Panc1 (cell line): ENCODE measurements at places on chromosomes 7 and 10. TPM values are rescaled to one million over a fixed set of nuclear protein-coding genes. Genes with fewer than 3 reads are reported as not detected.

DNA sequence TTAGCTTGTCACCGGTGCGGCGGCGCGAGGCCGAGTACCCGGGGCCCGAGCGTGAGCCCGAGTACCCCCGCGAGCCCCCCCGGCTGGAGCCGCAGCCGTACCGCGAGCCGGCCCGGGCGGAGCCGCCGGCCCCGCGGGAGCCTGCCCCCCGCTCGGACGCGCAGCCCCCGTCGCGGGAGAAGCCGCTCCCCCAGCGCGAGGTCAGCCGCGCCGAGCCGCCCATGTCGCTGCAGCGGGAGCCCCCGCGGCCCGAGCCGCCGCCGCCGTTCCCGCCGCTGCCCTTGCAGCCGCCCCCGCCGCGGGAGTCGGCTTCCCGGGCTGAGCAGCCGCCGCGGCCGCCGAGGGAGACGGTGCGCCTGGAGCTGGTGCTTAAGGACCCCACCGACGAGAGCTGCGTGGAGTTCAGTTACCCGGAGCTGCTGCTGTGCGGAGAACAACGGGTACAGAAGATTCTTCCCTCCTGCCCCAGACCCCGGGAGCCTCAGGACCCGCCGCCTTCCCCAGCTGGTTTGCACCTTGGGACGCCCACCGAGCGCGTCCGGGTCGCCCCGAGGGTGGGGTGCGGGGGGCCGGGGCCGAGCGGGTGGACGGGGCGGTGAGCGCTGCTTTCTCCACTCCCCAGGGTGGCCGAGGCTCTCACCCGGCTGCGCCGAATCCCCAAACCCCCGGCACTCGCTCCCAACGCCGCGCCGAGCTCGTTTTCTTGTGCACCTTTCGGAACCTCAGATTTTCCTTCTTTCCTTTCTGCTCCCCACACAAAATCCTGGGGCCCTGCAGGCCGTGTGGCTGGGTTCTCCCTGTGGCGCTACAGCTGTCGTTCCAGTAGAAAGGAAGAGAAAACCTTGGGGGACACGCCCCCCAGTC is 708 bp downstream of the UBN2 start:
- peak overlapping the region; percentile 87 for H3K4me3 ChIP-seq
- no peak for DNase-seq
- peak overlapping the region; percentile 84 for H3K27ac ChIP-seq
- H3K4me1 ChIP-seq, result peaks cover 11% of the 10 kb centered on the region
- peaks cover 4% of the 10 kb centered on the region; the same call in 1 of the 2 replicates for H3K27me3 ChIP-seq

GRCh38 chr10:85613391-85613790 is 753.2 kb downstream of the GRID1 start:
- H3K4me1 ChIP-seq, result no peaks in the 10 kb centered on the region
- H3K4me3 ChIP-seq, result no peak overlapping the region
- H3K27me3 ChIP-seq, result no peaks in the 10 kb centered on the region

DNA sequence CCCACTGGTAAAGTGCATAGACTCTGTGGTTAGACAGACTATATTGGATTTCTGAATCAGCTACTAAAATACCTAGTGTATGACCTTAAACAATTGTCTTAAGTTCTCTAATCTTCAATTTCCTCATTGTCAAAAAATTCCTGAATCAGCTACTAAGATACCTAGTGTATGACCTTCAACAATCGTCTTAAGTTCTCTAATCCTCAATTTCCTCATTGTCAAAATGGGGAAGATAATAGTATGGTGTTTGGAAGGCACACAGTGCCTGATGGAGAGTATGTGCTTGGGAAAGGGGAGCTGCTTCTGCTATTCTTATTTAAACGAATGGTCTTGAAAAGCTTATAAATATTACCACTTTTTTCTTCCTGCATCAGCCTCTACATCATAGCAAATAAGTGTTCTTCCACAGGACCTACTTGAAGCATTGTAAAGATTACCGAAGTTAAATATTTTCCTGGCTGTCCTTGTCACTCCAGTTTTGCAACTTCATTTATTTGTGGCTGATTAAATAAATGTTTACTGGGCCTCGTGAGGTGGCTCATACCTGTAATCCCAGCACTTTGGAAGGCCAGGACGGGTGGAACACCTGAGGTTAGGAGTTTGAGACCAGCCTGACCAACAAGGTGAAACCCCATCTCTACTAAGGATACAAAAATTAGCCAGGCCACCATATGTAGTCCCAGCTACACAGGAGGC is 64.4 kb upstream of the ITGA8 start:
- H3K27me3 ChIP-seq, result no peaks in the 10 kb centered on the region
- H3K4me3 ChIP-seq, result no peak overlapping the region
- H3K36me3 ChIP-seq, result no peaks in the 10 kb centered on the region; the same call in 1 of the 2 replicates
- H3K4me1 ChIP-seq, result no peaks in the 10 kb centered on the region
- no peak for DNase-seq

- no peak for DNase-seq
- H3K36me3 ChIP-seq, result no peaks in the 10 kb centered on the region
- no peak overlapping the region for H3K4me3 ChIP-seq
Measured at GRCh38 chr7:683526-684205, 42.8 kb upstream of the DNAAF5 start.

DNA sequence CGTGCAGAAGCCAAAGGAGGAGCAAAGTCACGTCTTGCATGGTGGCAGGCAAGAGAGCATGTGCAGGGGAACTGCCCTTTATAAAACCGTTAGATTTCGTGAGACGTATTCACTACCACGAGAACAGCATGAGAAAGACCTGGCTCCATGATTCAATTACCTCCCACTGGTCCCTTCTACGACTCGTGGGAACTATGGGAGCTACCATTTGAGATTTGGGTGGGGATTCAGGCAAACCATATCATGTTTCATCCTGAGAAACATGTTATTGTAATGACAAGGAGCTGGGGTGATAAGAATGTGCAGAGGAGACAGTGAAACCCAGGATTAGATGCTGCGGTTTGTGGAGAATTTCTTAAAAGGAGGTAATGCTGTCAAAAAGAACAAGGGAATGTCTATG is 34.0 kb downstream of the THNSL1 start:
- H3K4me1 ChIP-seq, result no peaks in the 10 kb centered on the region
- no peak overlapping the region for H3K27ac ChIP-seq
- no peaks in the 10 kb centered on the region for H3K36me3 ChIP-seq
- no peak for DNase-seq
- H3K4me3 ChIP-seq, result no peak overlapping the region
- no peaks in the 10 kb centered on the region; the same call in 1 of the 2 replicates for H3K27me3 ChIP-seq

- no peaks in the 10 kb centered on the region for H3K36me3 ChIP-seq
- H3K4me1 ChIP-seq, result no peaks in the 10 kb centered on the region
- H3K27me3 ChIP-seq, result no peaks in the 10 kb centered on the region
- H3K4me3 ChIP-seq, result no peak overlapping the region
Measured at GRCh38 chr10:44261296-44261695, 123.6 kb downstream of the CXCL12 start.

DNA sequence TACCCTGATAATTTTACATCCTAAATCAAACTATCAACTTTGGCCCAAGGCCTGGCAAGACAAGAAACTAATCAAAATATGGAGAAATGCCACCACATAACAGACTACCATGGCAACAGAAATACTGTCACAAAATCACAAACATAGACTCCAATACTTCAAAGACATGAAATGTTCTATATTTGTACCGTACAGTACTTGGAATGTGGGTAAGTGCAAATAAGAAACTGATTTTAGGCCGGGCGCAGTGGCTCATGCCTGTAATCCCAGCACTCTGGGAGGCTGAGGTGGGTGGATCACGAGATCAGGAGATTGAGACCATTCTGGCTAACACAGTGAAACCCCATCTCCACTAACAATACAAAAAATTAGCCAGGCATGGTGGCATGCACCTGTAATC is 9.2 kb downstream of the TNPO3 start:
- no peak overlapping the region for H3K27ac ChIP-seq
- no peaks in the 10 kb centered on the region for H3K27me3 ChIP-seq
- DNase-seq, result no peak
- peaks cover 6% of the 10 kb centered on the region for H3K4me1 ChIP-seq
- no peak overlapping the region for H3K4me3 ChIP-seq

DNA sequence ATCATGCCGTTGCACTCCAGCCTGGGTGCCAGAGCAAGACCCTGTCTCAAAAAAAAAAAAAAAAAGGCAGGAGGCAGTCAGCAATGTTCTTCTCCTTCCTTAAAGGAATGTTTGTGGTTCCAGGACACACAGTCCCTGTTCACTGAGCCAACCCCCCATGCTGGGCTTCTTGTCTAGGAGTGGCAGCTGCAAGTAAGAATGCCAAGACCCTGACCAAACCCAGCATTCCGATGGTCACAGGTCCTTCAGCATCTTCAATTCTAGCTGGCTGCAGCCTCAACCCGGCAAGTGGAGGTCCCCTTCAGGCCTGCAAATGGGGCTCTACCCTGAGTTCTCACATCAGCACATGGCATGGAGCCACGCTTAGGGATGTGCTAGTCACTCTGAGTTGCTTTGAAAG is 38.2 kb upstream of the CUX1 start:
- no peak overlapping the region for H3K4me3 ChIP-seq
- H3K36me3 ChIP-seq, result no peaks in the 10 kb centered on the region
- H3K27ac ChIP-seq, result no peak overlapping the region
- H3K4me1 ChIP-seq, result no peaks in the 10 kb centered on the region

DNA sequence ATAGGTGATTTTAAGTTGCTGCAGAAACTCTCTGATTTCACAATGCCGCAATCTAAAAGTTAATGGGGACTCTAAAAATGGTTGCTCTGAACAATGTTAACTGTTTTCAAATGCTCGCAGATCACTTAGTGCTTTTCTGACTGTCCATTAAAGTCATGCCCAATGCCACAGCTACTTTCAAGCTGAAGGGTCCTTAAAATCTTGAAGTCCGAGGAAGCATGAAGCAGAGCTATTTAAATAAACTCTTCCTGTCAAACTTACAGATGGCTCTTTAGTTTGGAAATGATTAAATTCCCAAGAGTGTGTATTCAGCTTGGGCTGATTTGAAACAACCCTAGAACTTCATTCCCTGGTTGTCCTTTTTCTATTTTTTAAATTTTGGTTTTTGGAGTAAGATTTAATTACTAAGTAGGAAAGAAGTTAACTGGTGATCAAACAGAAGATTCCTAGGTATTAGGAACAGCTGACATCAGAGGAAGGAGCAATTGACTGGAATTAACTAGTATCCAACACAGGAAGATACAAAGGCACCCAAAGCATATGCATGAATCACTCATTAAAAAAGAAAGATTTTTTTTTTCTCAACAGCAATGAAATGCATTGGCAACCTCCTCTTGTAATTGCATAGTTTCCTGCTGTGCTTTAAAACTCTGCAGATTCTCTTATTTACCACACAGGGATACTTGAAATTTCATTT is 105.1 kb downstream of the NRP1 start:
- H3K36me3 ChIP-seq, result 0 out of 2 replicates have a peak, but pooled peaks cover 3% of the 10 kb centered on the region
- DNase-seq, result no peak
- no peak overlapping the region for H3K4me3 ChIP-seq
- peaks cover 17% of the 10 kb centered on the region for H3K4me1 ChIP-seq
- H3K27ac ChIP-seq, result peak overlapping the region; percentile 71
- no peaks in the 10 kb centered on the region for H3K27me3 ChIP-seq

DNA sequence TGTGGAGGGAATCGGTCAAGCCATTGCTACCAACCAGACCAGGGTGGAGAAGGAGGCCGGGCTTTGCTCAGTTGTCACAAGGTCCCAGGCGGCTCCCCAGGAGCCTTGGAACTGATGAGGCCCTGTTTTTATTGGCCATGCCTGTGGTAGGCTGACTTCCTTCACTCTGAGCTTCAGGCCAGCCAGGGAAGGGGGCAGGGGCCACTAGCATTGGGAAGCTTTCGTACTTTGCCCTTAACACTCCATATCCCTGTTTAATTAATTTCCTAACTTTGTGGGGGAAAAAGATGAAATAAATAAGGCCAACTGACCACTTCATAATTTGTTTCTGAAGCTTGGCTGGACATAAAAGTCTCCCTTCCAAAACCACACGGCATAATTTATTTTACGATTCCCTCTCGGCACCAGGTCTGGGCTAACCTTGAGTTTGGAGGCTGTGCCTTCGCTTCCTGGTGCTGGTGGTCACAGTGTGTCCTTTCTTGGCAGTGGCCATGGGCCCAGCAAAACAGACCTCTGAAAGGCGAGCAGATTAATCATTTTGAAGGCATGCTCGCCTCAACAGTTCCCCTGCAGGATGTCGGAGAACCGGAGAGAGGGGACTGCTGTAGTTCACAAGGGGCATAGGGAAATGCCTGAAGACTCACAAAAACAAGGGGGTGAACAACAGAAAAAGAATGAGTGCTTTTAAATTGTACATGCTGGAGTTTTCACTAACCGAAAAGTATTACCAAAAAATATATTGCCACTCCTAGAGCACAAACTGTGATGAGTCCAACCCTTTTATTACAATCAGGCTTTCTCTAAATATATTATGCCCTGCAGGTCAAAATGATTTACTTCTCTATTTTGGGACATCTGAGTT is 966.0 kb downstream of the LRMDA start:
- no peak for DNase-seq
- H3K4me3 ChIP-seq, result no peak overlapping the region
- H3K4me1 ChIP-seq, result no peaks in the 10 kb centered on the region
- H3K27me3 ChIP-seq, result no peaks in the 10 kb centered on the region
- no peak overlapping the region for H3K27ac ChIP-seq

- H3K27me3 ChIP-seq, result peaks cover 2% of the 10 kb centered on the region; the same call in 1 of the 2 replicates
- H3K36me3 ChIP-seq, result no peaks in the 10 kb centered on the region
- no peak overlapping the region for H3K27ac ChIP-seq
- no peak for DNase-seq
Measured at GRCh38 chr10:45058992-45059561, 58.4 kb downstream of the ZNF22 start.

DNA sequence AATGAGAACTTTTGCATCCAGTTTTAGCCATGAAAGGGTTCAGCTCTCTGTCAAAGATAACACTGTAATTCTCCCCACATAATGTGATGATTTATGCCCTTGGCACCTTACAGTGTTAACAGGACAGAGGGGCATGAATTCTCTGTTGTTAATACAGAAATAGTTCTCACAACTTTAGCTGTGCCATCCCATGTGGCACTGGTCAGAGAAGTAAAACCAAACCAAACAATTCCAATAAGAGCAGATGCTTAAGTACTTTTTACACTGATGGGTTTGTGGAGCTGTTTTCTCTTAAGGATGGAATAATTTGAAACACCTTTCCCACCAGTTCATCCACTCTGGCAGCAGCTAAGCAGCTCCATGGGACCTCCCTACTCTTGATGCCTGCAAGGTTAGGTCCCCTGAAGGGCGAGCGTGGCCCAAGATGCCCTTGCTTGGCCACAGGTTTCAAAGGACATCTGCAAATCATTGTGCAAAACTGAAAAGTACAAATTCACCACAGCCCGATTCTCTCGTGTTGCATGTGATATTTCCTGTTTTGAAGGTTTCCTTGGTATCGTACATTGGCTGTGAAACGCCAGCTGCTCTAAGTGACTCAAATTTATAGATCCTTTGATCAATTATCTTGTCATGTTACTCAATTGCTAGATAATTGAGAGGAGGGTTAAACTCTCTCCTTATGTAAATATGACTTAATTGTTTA is 82.5 kb upstream of the CREB5 start:
- no peaks in the 10 kb centered on the region for H3K4me1 ChIP-seq
- DNase-seq, result no peak
- peaks cover 3% of the 10 kb centered on the region; the same call in 1 of the 2 replicates for H3K27me3 ChIP-seq
- no peak overlapping the region for H3K4me3 ChIP-seq
- no peak overlapping the region for H3K27ac ChIP-seq
- H3K36me3 ChIP-seq, result no peaks in the 10 kb centered on the region

The GRM3 gene
- total RNA-seq, result not detected

The NFKB2 gene
- 105 TPM for total RNA-seq

The UTF1 gene
- total RNA-seq, result not detected

The OR2AE1 gene
- total RNA-seq, result not detected

The AKR1D1 gene
- total RNA-seq, result not detected

The TRIM50 gene
- total RNA-seq, result not detected

The GPER1 gene
- 2.9 TPM for total RNA-seq

The GRID1 gene
- total RNA-seq, result 2.3 TPM

The HECW1 gene
- 0.77 TPM for total RNA-seq
